ENCODE measurements at places on chromosomes 3 and 15.

DNA sequence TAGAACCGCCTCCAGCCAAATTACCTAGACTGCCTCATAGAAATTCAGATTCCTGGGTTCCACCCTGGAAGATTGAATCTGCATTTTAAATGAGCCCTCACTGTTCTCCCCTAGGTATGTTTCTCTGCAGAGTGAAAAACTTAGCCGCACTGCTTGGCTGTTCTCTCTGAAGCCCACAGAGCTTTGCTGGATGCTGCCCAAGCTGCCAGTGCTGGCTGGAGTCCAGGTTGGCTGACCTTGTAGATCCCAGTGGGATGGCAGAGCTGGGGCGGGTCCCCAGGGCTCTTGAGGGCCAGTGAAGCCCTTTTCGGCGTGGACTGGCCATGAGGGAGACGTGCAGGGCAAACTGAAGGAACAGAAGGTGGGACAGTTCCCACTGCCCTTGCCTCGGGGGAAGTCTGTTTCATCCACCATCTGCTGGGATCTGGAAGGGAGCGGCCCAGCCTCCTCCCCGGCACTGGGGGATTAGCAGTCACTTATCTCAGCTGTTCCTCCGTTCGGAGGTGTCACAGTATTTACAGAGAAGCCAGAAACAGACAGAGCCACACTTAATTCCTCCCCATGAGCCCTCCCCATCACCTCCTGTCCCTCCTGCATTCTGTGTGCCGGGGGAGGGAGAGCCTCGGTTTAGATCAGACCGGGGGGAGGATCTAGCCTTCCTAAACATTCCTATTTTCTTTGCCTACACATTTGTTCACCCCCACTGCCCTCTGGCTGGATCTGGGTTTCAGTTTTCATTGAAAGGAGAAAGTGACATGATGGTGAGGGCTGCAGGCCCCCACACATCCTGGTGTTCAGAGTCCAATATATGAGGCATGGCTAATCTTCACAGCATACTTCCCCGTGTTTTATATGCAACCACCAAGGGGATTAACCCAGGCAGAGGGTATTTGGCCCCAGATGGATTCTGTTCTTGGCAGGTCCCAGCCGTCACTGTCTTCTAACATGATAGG, 4.1 kb upstream of the ACTC1 start:
- no peak for DNase-seq

DNA sequence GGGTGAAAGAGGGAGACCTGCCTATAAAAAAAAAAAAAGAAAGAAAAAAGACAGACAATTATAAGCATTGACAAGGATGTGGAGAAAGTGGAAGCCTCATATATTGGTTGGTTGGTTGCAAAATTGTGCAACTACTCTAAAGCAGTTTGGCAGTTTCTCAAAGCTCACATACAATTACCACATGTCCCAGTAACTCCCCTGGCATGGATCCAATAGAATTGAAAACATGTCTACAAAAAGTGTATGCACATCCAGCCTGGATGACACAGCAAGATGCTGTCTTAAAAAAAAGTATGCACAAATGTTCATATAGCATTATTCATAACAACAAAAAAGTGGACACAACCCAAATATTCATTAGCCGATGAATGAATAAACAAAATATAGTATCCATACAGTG, 19.5 kb downstream of the SETMAR start:
- DNase-seq = no peak

- DNase-seq = no peak
These were observed 678.7 kb upstream of the CFAP20DC start for GRCh38 chr3:59728587-59728908.

DNA sequence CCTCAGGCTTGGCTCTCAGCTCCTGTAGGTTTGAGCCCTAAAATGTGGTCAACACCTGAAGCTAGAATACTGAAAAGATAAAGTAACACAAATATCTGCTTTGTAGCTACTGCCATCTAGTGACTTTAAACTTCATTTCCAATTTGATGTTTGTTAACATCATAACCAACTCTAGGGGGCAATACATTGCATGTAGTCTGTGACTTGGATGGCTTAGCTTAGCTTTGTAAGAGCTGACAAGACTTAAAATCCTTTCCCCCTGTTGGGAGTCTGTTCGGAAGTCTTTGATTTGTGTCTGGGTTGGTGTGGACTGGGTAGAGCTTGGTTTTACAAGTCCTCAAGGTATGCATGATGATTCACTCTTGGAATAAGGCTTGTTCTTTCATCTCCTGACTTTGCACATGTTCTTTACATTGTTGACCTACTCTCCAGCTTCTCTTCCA, 51.7 kb downstream of the SCN11A start:
- DNase-seq = peak; percentile 51

DNA sequence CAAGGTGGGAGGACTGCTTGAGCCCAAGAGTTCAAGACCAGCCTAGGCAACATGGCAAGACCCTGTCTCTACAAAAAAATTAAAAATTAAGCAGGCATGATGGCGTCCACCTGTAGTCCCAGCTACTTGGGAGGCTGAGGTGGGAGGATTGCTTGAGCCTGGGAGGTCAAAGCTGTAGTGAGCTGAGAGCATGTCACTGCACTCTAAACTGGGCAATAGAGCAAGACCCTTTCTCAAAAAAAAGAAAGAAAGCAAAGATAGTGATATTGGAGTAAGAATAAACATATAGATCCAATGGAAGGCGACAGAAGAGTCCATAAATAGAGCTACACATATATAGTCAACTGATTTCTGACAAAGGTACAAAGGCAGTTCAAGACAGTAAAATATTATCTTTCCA, 21.3 kb upstream of the ANKRD28 start:
- DNase-seq = no peak

DNA sequence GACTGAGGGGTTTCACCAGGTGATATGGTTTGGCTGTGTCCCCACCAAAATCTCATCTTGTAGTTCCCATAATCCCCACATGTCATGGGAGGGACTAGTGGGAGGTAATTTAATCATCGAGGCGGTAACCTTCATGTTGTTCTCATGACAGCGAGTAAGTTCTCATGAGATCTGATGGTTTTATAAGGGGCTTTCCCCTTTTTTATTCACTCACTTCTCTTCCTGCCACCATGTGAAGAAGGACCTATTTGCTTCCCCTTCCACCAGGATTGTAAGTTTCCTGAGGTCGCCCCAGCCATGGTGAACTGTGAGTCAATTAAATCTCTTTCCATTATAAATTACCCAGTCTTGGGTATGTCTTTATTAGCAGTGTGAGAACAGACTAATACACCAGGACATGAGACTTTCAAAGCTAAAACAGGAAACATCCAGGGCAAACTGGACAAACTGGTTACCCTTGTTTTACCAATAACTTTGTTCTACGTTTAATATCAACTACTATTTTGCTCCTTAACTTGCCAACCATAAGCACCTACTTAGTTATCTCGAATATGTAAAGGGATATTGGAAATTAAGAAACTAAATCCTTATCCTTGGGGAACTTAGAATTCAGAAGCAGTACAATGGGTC, 98.2 kb downstream of the MYH15 start:
- no peak for DNase-seq

DNA sequence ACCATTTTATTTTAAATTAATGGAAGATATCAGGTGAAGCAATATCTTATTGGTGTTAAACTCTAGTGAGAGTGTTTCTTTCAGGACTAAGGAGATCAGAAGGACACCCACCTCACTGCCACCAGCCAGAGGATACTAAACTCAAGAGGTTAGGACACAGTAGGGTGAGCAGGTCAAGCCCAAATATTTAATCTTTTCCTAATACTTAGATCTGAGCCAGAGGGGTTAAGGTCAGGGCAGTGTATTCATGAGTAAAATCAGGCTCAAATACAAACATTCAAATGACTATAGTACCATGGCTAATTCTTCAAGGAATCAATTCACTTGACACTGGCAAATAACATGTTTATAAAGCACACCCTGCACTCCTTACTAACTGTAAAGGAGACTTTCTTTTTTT, 65.0 kb upstream of the IP6K2 start:
- DNase-seq = no peak

GRCh38 chr15:44194323-44195150, 534 bp downstream of the FRMD5 start:
- DNase-seq = peak; percentile 30

- DNase-seq = no peak
These were observed 232.9 kb upstream of the RGMA start for GRCh38 chr15:93321881-93322282.

GRCh38 chr3:36409862-36410261, 29.6 kb downstream of the STAC start:
- no peak for DNase-seq

GRCh38 chr3:147359177-147360050, 46.9 kb downstream of the ZIC4 start:
- no peak for DNase-seq

DNA sequence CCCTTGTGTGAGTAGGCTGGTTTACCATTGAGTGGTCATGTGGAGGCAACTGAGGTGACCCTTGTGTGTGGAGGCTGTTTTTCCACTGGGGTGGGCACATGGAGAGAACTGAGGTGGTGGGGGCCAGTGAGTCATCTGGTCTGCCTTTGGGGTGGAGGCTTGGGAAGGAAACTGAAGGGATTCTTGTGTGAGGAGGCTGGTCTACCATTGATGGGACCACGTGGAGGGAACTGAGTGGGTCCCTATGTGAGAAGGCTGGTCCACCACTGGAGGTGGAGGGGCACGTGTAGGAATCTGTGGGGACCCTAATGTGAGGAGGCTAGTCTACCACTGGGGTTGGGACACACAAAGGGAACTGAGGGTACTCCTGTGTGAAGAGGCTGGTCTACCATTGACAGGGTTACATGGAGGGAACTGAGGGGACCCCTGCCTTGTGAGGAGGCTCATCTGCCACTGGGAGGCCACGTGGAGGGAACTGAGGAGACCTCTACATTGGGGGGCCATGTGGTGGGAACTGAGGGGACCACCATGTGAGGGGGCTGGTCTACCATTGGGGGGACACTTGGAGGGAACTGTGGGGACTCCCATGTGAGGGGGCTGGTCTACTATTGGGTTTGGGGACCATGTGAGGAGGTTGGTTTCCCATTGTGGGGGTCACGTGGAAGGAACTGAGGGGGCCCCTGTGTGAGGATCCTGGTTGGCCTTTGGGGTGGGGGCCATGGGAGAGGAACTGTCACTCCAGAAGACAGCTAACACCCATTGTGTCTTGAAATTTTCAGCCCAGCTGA, 164.5 kb downstream of the WNT7A start:
- DNase-seq = no peak

- no peak for DNase-seq
These were observed 103.8 kb downstream of the GALK2 start for GRCh38 chr15:49273734-49274318.

DNA sequence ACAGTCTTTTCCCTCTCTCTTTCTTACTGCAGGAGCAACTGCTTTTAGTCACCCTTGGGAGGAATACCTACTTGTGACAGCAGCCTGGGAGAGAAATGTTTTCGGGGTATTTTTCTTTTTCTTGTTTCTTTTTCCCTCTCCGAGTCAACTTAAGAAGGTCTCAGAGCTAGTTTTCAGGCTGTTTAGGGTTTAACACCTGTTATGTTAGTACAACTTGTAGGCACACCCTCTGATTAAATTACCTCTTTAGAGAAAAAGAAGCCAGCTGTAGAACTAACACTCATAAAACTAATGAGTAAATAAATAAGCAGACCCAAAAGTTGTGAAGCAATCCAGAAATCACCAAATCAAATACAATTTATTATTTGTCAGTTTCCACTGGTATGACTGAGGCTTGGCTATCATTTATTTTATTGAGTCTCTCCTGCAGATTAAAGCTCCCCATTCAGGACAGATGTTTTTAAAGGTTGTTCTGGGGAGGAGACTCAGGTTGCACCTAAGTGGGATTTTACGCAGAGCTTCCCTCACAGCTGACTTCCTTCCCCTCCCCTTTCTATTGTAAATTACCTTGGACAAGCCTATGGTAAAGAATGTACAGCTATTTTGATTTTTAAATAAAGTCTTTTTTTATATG, 112.5 kb downstream of the FOXB1 start:
- DNase-seq = no peak

- DNase-seq = peak; percentile 90
These were observed 179.8 kb downstream of the THSD4 start for GRCh38 chr15:71294911-71295602.

DNA sequence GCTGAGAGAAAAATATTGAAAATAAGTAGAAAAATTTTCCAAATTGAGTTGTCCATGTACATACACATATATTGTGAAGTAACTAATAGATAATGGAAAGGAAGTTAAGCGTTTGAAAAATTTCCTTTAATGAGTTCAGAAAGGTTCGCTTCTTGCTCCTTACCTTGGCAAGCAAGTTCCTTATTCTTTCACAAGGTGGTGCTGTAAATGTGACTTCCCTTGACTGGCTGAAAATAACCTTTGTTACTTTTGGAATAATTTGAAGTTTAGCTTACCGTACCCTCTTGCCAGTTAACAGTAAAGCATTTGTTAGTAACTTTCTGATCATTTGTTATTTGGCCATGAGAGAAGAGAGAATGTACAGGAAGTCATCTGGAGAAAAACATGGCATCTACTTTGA, 41.6 kb downstream of the PYDC2 start:
- peak; percentile 10 for DNase-seq

GRCh38 chr3:49498648-49499047, 28.6 kb downstream of the DAG1 start:
- DNase-seq = no peak

DNA sequence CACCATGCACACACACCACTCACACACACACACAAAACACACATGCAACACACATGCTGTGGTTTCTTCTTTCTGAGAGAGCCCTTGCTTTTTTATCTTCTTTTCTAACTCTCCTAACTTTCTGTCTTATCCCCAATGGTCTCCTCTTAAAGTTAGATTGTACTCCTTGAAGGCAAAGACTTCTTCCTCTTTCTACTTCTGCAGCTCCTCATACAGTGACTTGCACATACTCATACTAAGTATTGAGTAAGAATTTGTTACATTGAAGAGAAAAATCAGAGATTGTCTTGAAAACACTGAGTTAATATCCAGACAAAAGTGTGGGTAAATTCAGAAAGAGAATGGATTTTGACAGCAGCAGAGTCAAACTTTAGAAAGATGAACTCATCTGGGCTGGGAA, 64.4 kb downstream of the GTPBP8 start:
- no peak for DNase-seq

- DNase-seq = no peak
These were observed 86.0 kb downstream of the PLXNA1 start for GRCh38 chr3:127068871-127069270.

- no peak for DNase-seq
These were observed 43.5 kb downstream of the IDH2 start for GRCh38 chr15:90058775-90059174.

GRCh38 chr3:43400167-43400566, 113.8 kb downstream of the SNRK start:
- DNase-seq = no peak

DNA sequence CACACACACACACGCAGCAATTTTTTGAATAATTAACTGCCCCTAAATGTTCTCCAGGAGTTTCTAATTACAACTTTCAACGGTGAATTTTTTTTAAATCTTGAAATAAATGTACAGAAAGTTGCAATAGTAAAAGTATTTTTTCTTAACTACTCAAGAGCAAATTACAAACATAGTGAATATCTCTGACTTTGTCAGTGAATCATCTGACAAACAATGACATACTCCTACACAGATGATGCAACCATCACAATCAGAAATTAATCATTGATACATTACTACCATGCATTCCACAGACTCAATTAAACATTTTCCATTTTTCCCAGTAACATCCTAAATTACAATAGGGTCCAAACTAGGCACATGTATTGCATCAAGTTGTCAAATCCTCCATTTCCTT, 597.3 kb downstream of the NAALADL2 start:
- DNase-seq = no peak

- DNase-seq = no peak
These were observed 149.9 kb upstream of the LRTM1 start for GRCh38 chr3:55077726-55078125.

Data from HTR-8/SVneo (cell line).